Adrenal gland (tissue), 19 donors: ENCODE measurements at places on chromosomes 6 and 20.

- DNase-seq, result no peak
These were observed 270.8 kb downstream of the CDKAL1 start for GRCh38 chr6:20805021-20805420.

DNA sequence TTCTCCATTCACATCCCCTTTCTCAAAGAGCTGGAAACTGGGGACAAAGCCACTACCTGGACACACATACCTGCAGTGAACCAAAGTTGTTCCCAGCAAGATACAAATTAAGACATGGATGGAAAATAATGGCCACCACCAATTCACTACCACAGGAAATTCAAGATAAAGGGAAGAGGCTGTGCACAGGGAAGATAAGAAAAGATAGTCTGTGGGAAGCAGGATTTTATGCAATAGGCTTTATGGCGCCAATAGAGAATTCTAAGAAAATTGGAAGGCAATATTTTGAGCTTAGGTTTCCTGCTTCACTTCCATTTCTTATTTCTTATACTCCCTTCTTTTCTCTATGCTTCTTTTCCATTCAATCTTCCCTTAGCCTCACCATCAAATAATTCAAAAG is 9.9 kb downstream of the GPX6 start:
- no peak for DNase-seq

- no peak for DNase-seq
These were observed 106.6 kb upstream of the SNX9 start for GRCh38 chr6:157716251-157716995.

DNA sequence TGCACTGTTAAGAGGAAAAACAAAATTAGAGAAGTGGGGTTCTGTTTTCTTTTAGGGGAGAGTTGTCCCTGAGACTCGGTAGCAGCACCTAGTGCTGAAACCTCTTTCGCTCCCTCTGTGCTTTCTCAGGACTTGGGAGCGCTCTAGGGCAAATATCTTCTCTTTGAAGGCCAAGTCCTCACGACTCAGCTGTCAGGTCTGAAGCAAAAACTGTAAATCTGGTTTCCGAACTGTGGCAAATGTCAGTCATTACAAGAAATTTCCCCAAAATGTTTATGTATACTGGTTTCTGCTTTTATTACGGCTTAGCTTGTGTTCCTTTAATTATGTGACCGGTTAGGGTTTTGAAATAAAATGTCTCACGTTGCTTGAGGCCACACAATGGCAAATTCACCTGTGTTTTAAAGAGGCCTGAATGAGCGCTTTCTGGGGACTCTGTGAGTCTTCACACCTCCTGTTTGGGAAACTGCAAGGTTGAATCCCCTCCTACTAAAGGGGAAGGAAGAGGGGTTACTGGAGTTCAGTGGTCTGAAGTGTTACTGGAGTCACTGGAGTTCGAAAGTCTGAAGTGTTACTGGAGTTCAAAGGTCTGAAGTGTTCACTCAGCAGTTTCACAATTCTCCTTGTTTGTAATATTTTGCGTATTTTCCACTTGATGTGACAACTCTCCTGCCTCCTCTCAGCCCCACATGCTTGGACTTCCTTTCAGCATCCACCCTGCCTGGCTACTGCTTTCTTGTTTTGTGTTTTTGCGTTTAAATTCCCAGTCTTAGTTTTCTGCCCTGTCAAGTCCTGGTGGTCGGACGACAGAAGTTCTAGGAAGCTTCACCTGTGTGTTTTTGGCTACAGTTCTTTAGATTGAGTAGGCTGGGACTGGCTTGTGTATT is 1.6 kb downstream of the SMPDL3A start:
- DNase-seq, result no peak
